NCI-H1417 treated with DMSO at 0.1 percent for 48 hours (cell line): ENCODE measurements at places on chromosomes 5 and 9.

GRCh38 chr9:81596679-81597418, 92.5 kb downstream of the TLE1 start:
- DNase-seq: no peak

- no peak for DNase-seq
Observed at GRCh38 chr9:135069558-135070197, 17.8 kb upstream of the OLFM1 start.

- no peak for DNase-seq
Observed at GRCh38 chr5:127838661-127839060, 135.5 kb downstream of the CCDC192 start.

GRCh38 chr5:173028811-173029327, 27.3 kb upstream of the CREBRF start:
- DNase-seq: no peak

DNA sequence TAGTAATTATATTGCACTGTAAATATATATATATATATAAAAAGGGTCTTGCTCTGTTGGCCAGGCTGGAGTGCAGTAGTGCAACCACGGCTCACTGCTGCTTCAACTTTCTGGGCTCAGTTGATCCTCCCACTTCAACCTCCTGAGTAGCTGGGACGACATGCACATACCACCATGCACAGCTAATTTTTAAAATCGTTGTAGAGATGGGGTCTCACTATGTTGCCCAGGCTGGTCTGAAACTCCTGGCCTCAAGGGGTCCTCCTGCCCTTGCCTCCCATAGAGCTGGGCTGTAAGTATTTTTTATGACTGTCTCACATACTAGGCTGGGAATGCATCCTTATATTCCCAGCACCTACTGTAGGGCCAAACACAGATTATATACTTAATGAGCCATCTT, 11.9 kb downstream of the PSMD5 start:
- no peak for DNase-seq

DNA sequence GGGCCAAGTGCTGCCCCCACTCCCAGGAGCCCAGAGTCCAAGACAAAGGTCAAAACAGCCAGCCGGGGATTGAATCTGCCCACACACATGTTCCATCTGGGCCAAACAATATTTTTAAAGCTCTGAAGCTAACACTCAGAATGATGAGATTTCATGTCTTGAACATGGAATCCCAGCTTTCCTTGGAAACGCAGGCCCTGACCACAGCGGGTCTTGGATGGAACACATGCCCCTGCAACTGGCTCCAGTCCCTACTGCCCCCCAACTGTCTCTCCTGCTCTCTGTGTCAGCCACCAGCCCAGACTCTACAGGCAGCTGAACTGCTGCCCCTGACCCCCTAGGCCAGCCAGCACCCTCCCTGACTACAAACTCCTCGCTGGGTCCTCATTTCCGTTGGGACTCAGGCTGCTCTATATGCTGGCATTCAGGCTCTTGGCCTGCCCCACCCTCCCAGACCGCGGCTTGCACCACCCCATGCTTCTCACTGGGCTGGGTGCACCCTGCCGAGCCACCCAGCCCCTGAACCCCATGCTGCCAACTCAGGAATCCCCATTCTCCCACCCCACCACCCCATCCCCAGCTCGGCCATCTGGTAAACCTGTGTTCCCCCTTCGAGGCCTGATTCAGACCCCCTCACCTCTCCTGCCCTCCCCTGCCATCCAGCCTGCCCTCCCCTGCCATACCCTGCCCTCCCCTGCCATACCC, 71.7 kb downstream of the ADAMTS2 start:
- DNase-seq: no peak

GRCh38 chr5:55823151-55823796, 27.9 kb upstream of the IL31RA start:
- no peak for DNase-seq

- no peak for DNase-seq
Observed at GRCh38 chr9:36214571-36214970, 23.9 kb downstream of the CLTA start.

GRCh38 chr9:116627433-116627832, 59.7 kb upstream of the TRIM32 start:
- no peak for DNase-seq

DNA sequence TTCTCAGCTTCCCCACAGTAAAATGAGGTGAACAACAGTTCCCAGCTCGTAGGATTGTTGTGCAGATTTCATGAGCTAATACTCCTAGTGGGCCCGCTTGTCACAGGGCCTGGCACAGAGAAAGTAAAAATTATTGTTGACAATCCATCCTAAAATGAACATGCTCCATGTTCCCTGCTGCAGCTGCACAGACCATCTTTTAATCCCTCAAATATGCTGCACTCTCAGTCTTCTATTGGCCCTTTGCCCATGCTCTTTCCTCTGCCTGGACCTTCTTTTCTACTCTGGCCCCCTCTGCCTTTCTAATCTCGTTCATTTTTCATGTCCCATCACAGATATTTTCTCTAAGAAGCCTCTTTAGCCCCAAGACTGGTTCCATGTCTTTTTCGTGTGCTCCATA, 117.7 kb upstream of the NR3C1 start:
- no peak for DNase-seq

GRCh38 chr5:84374568-84374967, 10.1 kb downstream of the EDIL3 start:
- no peak for DNase-seq

- DNase-seq: no peak
Observed at GRCh38 chr5:134913795-134914194, 8.9 kb downstream of the PCBD2 start.

- no peak for DNase-seq
Observed at GRCh38 chr9:97773723-97774122, 76.6 kb upstream of the XPA start.

GRCh38 chr5:139271201-139272027, 22.1 kb upstream of the MATR3 start:
- DNase-seq: no peak

GRCh38 chr5:102850503-102850902, 95.4 kb downstream of the PAM start:
- DNase-seq: no peak

DNA sequence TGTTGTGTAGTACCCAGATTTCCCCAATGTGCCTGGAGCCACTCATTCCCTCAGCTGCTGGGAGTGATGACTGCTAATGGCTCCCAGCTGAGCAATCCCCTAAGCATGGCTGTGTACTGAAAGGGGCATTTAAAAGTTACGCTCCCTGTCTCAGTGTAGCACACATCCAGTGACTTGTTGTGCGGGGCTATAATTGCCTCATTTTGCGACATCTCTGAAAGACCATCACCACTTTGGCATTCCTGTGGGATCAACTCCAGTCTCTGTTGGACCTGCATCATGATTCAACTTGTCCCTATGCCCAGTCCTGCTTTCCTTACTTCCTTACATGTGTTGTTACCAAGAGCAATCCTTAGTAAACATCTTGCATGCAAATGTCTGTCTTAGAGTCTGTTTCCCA, 201.2 kb upstream of the MPDZ start:
- no peak for DNase-seq

DNA sequence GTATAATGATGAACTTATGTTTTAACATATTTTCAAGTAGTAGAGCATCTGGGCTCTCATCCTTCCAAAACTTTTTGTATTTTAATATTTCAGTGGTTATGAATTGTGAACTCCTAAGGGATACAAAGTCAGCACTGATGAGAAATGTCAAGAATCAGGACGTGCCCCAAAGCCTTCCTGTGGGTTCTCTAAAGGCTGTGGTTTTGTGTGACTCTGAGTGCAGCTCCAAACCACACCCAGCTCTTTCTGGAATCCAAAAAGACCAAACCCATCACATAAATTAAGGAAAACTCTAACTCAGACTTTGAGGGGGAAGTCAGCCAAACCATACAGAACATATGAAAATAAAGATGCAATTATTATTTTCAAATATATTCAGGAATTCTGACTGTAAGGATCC, 40.8 kb upstream of the SMU1 start:
- DNase-seq: no peak

GRCh38 chr5:35974570-35974969, 16.6 kb downstream of the UGT3A1 start:
- no peak for DNase-seq
